ENCODE measurements at places on chromosomes 4 and X. TPM values are rescaled to one million over a fixed set of nuclear protein-coding genes. Genes with fewer than 3 reads are reported as not detected.

- no peaks in the 10 kb centered on the region for H3K36me3 ChIP-seq
- no peak overlapping the region for H3K4me3 ChIP-seq
- H3K27me3 ChIP-seq, result no peaks in the 10 kb centered on the region
Observed at GRCh38 chr4:112564706-112565270, 48.8 kb upstream of the NEUROG2 start.

GRCh38 chr4:102751941-102752340, 8.8 kb downstream of the MANBA start:
- no peak overlapping the region for H3K27ac ChIP-seq
- H3K4me1 ChIP-seq, result no peaks in the 10 kb centered on the region
- DNase-seq, result no peak
- peaks cover 11% of the 10 kb centered on the region for H3K36me3 ChIP-seq

DNA sequence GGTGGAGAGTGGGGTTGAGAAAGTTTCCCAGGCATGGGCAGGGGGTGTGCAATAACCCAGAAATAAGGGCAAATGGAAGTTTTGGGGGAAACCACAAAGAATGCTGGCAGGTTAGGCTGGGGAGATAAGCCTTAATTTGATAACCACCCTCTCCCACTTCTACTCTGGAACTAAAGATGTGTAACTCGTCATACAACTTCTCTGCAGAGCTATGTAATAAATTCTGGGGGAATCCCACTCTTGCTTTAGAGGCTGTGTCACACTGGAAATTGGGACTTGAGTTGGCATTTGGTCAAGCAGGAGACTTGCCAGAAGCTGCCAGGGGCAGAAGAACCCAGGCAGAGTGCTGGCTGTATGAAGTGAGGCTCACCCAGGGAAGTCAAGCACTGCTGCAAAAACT, 170.9 kb upstream of the CPEB2 start:
- DNase-seq, result no peak
- no peak overlapping the region for H3K4me3 ChIP-seq
- no peaks in the 10 kb centered on the region for H3K4me1 ChIP-seq

DNA sequence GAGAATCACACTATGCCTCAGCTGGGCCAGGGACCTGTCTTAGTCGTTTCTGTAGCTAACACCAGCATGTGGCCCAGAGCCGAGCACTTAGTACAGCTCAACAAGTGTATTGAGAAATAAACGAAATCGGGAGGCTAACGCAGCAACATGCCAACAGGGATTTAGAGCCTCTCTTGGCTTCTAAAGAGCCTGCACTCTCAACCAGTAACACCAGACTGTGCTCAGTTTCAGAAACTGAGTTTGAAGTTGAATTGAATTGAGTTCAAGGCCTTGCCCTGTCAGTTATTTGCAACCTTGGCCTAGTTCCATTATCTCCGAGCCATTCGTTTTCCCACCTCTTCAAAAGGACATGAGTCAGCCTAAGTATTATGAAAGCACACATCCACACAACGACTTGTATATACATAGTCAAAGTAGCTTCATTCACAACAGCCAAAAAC, 71.3 kb upstream of the LDB2 start:
- H3K36me3 ChIP-seq, result no peaks in the 10 kb centered on the region
- H3K27me3 ChIP-seq, result peaks cover 2% of the 10 kb centered on the region
- no peak for DNase-seq
- H3K27ac ChIP-seq, result no peak overlapping the region
- no peaks in the 10 kb centered on the region for H3K4me1 ChIP-seq

DNA sequence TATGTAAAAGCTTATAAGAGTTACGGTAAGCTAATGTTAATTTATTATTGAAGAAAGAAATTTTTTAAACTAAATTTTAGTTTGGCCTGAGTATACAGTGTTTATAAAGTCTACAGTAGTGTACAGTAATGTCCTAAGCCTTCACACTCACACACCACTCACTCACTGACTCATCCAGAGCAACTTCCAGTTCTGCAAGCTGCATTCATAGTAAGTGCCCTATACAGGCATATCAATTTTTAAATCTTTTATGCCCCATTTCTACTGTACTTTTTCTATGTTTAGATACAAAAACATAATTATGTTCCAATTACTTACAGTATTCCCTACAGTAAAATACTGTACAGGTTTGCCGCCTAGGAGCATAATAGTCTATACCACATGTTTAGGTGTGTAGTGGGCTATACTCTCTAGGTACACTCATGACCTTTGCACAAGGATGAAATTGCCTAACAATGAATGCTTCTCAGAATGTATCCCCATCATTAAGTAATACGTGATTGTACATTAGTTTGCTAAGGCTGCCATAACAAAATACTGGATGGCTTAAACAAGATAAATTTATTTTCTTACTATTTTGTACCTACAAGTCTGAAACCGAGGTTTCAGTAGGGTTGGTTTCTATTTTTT, 333.8 kb upstream of the PCDH7 start:
- H3K4me3 ChIP-seq, result no peak overlapping the region
- no peaks in the 10 kb centered on the region for H3K36me3 ChIP-seq
- H3K4me1 ChIP-seq, result no peaks in the 10 kb centered on the region
- no peak overlapping the region for H3K27ac ChIP-seq
- H3K27me3 ChIP-seq, result no peaks in the 10 kb centered on the region

DNA sequence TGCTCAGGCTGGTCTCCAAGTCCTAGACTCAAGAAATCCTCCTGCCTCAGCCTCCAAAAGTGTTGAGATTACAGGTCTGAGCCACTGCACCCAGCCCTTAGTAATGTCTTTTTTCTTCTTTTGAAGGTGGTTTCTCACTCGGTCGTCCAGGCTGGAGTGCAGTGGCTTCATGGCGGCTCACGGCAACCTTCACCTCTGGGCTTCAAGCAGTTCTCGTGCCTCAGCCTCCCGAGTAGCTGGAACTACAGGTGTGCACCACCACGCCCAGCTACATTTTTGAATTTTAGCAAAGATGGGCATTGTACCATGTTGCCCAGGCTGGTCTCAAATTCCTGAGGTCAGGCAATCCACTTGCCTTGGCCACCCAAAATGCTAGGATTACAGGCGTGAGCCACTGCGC, 32.3 kb upstream of the ASMTL start:
- peaks cover 59% of the 10 kb centered on the region for H3K36me3 ChIP-seq
- no peaks in the 10 kb centered on the region for H3K27me3 ChIP-seq
- peaks cover 41% of the 10 kb centered on the region for H3K4me1 ChIP-seq
- no peak overlapping the region for H3K4me3 ChIP-seq
- DNase-seq, result no peak

DNA sequence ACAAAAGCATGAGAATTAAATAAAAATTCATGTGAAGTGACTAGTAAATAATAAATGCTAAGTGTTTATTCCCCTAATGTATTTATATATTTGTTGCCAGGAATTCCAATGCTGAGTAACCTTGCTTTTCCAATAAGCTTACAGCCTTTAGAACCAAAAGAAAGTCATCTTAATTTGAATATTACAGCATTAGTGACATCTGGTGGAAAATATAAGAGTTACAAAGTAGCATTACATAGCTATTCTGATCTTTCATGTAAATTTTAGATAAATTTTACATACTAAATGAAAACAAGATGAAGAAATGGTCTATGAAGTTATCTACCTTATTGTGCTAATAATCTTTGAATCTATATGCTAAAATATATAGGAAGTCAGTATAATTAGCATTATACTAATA, 10.4 kb downstream of the MAD2L1 start:
- H3K4me3 ChIP-seq, result no peak overlapping the region
- H3K27ac ChIP-seq, result no peak overlapping the region
- peaks cover 5% of the 10 kb centered on the region for H3K36me3 ChIP-seq
- DNase-seq, result no peak
- no peaks in the 10 kb centered on the region for H3K4me1 ChIP-seq
- no peaks in the 10 kb centered on the region for H3K27me3 ChIP-seq

Gene ARHGEF38
- not detected for total RNA-seq

Gene TMPRSS11F
- not detected for total RNA-seq

Gene ARSJ
- total RNA-seq, result not detected

Gene SPANXA1
- not detected for total RNA-seq
